ENCODE measurements at places on chromosomes 2 and 18.

- DNase-seq = no peak
Measured at GRCh38 chr2:126994340-126994777, 95.7 kb downstream of the TEX51 start.

DNA sequence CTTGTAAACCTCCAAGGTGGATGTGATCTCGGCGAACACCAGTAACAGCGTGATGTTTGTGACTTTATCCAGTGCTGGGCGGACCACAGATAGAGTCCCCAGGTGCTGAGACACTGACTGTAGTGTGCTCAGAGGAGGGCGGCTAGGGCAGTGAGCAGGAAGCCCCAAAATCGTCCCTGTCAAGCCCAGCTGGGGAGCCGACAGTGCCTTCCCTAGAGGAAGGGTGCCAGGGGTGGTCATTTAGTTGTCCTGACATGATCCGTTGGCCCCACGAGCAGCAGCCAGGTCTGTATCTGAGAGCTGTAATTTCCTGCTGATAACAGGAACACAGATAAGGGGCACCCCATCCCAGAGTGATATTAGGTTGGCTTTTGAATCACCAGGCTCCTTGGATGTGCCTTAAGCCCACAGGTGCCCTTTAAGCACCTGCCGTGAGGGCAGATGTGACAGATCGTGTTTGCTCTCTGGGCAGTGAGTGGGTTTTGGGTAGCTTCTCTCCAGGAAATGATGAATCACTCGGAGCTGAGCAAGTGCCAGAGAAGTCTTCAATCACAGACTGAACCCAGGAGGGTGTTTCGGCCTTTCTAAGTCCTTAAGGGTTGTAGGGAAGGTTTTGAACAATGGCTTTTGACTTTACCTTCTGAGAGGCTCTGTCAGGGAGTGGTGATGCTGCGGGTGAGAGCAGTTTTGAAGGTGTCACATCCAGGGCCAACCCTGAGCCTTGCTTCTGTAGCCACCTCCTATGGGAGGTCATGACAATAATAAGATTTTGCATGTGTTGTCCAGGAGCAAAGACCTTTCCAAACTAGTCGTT, 7.7 kb downstream of the LPIN1 start:
- no peak for DNase-seq

DNA sequence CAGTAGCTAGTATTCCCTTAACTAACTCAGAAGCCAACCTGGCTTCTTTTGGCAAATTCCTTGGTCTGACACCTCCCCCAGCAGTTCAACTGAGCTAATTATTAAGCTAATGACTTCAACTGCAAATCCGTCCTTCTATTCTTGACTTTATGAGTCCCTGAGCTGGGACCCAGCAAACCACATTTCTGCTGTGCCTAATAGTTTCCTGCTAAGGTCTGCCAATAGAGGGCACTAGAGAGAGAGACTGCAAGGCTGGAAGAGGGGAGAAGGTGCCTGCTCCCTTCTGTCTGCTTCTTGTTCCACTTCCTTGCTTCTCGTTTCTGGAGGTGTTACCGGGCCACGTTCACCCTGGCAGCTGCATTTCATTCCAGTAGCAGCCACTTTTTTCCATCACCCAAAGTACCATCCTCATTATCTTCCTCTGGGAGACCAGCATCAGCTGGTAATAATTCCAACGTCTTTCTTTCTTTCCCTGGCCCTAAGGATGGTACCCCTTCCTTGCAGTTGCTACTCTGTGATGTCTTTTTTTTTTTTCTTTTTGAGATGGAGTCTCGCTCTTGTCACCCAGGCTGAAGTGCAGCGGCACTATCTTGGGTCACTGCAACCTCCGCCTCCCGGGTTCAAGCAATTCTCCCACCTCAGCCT, 352.0 kb downstream of the TNS1 start:
- no peak for DNase-seq

- no peak for DNase-seq
Measured at GRCh38 chr2:88810017-88810416, 118.5 kb downstream of the RPIA start.

DNA sequence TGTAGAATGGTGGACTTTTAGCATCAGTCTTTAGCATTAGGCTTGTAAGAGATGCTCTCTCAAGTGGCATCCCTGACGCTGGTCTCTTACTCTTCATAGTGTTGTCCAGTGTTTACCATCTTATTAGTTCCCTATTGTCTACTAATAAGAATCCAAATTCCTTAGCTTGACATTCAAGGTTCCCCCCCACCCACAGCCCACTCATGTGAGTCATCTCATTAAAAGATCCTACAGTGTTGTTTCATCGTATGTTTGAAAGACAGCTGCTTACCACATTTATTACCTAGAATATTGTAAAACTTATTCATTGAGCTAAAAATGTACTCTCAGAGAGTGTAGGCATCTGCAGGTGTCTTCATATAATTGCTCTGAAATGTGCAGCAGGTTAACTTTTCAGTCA, 28.5 kb downstream of the EIF5B start:
- DNase-seq = no peak

All from SW 1271 (cell line).